ENCODE measurements at places on chromosomes 1 and 21.

DNA sequence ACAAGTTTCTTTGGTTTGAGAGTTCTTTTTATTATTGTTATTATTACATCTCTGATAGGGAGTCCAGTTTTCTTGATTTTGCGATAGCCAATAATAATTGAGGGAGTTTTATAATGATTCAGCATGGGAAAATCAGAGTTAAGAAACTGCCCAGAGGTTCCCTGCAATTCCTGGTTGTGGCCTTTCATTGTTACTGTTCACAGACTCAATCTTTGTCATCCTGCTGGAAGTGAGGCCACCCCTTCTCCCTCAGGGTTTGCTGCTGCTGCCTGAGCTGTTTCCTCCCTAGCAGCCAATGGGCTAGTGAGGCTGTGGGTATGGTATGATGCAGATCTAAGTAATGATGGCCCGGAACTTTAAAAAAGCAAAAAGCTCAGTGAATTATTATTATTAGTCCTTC, 50.2 kb upstream of the TACSTD2 start:
- DNase-seq, result no peak

DNA sequence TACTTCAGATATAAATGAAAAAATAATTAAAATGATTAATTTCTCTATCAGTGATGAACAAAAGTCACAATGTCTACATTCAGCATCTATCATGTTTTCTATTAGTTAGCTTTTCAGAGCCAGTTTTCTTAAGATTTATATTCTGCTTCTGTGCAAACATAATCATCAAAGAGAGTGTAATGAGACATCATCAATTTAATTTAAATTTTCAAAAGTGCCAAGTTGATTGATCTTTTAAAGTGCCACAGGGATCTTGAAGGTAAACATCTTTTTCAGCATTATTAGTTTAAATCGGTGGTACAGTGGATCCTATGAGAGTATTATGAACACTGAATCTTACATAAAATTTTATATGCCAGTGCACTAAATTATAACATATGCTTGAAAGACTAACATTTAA, 1176.1 kb downstream of the PLA2G4A start:
- no peak for DNase-seq

GRCh38 chr1:104765085-104765484, 1015.4 kb downstream of the AMY1C start:
- no peak for DNase-seq

DNA sequence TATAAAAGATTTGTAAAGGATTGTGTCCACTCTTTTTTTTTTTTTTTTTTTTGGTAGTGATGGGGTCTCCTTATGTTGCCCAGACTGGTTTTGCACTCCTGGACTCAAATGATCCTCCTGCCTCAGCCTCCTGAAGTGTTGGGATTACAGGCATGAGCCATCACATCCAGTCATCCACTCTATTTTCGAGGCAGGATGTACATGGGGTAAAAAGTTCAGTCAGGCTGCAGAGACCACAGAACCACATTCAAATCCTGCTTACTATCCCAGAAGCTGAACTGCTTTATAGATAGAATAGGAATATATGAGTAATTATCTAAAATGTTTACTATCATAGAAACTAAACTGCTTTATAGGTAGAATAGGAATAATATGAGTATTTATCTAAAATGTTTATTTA, 26.0 kb upstream of the KCNK2 start:
- no peak for DNase-seq

- peak; percentile 85 for DNase-seq
Measured at GRCh38 chr1:923131-923990, at the start of gene SAMD11. Gene SAMD11 (plus strand): TSS chr1:923923. CDS start chr1:924432, 509 bp downstream.

GRCh38 chr1:109624201-109625010, 4.8 kb downstream of the AMPD2 start:
- DNase-seq, result no peak

GRCh38 chr1:170498876-170499275, 33.1 kb upstream of the GORAB start:
- no peak for DNase-seq

DNA sequence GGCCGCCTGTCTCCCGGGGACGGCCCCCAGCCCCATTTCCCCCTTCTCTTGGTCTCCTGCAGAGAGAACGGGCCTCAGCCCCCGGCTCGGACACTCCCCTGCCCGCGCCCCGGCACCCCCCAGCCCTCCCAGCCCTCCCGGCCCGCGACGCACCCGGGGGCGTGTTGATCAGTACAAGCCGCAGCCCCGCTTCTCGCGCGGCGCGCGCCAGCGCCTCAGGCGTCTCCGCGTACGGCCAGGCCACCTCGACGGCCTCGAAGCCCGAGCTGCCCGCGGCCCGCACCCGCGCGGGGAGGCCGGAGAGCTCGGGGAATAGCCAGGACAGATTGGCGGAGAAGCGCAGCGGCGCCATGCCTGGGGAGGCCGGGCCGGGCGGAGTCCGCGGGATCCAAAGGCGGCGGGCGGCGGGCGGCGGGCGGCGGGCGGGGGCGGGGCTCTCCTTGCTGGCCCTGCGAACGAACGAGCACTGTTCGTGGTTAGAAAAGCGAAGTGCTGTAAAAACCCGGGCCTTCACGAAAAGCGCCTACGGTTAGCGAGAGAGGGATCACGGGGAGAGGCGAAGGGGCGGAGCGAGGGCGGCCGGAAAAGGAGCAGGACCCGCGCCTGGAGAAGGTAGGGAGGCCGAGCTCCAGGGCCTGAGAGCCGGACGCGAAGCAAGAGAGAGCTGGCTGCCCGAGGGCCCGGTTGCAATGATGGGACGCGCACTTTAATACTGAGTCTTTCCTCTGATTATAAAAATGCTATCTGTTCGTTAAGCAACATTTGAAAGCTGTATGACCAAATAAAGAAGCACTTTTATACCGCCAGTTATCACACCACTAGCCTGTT, at the start of gene HYI:
Gene HYI, minus strand, starts transcription at position 490 of the 828 bp plus-strand sequence. Its CDS starts 138 bp downstream, at position 352.
- peak; percentile 92 for DNase-seq

DNA sequence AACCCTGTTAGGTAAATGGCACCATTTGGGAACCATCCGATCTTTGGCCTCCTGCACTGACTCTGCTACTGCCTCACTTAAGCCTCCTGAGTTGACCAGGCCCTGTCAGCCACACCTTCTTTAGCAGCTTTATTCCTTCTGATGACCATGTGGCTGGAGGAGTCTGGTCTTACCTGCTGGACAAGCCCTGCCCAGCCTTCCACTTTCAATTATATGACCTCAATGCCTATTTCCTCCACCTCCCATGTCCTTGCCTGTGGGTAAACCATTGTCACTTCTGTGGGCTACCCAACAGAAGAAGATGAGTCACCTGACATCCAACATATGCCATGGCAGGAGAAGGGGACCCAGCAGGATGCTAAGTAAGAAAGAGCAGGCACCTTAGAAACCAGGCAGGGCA, 393.8 kb downstream of the NTNG1 start:
- peak; percentile 17 for DNase-seq

DNA sequence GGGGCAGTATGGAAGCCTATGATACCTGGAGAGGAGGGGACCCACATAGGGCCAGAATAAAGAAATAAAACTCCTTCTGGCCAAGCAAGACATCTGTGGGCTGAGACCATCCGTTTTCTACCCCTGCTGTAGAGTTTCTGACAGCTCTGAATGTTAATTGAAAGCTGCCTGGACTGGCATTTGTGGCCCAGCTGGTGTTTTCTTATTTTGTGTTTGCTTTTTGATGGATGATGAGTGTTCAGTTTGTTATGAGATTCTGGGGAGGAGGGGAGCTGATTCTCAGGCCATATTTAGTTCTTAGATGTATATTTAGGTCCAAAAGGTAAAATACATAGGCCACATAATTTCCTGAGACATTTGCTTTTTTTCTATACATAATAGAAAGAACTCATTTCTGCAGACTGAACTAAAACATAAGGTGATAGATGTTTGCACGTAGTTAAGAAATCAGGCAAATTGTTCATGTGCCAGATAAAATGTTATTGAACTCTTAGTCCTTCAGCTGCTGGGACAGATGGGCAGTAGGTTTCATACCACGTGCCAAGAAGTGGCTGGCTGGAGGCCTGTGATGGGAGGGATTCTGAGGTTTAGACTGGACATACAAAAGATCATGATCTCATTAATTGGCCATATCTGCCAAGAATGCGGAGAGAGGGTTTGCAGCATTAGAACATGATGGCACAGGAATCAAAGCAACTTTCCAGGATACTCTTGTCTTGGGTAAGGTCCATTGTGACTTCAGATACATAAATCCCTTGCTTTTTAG, 54.1 kb downstream of the DSCAM start:
- no peak for DNase-seq

DNA sequence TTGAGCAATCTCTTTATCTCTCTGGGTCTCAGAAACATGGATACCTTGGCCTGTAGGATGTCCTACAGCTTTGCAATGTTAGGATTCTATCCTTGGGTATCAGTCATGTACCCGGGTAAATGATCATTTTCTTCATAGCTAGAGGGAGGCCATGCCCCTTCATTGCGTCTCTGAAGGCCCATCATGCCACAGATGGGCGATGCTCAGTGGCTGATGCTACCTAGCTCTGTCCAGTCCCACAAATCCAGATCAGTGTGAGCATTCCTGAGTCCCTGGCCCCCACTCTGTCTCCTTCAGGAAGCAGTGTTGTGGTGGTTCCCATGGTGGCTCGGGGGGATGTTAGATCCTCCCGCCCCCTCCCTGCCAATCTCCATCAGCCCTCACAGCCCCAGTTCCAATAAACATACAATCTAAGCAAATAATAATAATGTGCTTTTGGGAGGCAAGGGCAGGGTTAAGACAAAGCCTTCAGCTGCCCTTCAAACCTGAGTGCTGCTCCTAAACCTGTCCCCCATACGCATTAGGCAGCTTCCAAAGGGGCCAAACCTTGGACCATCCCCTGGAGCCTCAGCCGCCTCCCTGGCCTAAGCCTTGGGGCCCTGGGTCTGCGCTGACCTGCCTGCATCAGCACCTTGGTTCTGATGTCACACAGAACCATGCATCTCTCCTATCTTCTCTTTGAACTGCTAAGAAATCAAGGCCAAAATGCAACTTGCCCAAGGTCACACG, 681 bp upstream of the GPR61 start:
- no peak for DNase-seq

DNA sequence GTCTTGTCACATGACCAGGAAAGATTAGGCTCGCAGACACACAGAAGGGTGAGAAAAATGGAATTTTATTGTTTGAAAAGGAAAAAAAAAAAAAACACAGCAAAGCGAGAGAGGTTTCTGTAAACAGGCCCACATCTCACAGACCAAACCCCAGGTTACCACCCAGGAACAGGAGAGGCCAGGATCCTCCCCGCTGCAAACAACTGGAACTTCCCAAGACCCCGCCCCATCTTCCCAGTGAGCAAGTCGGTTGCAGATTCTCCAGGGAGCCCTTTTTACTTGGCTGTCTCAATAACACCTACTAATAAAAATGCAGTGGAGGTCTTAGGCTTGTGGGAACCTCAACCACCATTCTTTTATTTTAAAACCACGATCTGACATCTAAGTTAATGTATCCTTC, 84.7 kb upstream of the ETS2 start:
- no peak for DNase-seq

- no peak for DNase-seq
Measured at GRCh38 chr1:177229781-177230180, 59.0 kb downstream of the BRINP2 start.

- no peak for DNase-seq
Measured at GRCh38 chr1:50846224-50846839, 113.7 kb downstream of the FAF1 start.

GRCh38 chr1:215146240-215146975, 63.9 kb downstream of the KCNK2 start:
- peak; percentile 13 for DNase-seq

GRCh38 chr1:91450260-91450659, 45.6 kb upstream of the HFM1 start:
- DNase-seq, result no peak

GRCh38 chr21:14366998-14367397, 15.9 kb downstream of the HSPA13 start:
- no peak for DNase-seq

GRCh38 chr1:39733161-39733560, 5.5 kb upstream of the PPIE start:
- no peak for DNase-seq

- no peak for DNase-seq
Measured at GRCh38 chr1:244306544-244306943, 145.2 kb downstream of the ADSS2 start.

- DNase-seq, result no peak
Measured at GRCh38 chr1:156482276-156482675, 18.3 kb downstream of the MEF2D start.

DNA sequence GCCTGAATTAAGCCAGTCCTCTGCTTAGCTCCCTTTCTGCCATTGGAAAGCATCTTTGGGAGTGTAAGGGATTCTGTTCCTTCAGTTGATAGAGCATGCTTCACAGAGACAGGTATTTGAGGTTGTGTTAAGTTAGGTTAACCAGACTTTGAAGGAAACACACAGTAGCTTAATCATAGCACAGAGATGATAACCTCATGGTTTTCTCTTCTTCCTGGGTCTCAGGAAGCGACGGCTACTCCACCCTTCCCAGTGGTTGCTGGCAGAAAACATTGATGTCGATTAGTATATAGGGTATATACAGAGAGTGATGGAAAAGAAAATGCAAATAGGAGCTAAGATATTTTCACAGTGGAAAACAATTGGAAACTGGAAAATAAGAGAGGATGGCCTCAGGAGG, 42.0 kb downstream of the S1PR1 start:
- no peak for DNase-seq

Data from transverse colon (tissue), 4 donors.